Right forelimb (tissue), 1 donor: ENCODE measurements at places on chromosomes 3 and 15.

DNA sequence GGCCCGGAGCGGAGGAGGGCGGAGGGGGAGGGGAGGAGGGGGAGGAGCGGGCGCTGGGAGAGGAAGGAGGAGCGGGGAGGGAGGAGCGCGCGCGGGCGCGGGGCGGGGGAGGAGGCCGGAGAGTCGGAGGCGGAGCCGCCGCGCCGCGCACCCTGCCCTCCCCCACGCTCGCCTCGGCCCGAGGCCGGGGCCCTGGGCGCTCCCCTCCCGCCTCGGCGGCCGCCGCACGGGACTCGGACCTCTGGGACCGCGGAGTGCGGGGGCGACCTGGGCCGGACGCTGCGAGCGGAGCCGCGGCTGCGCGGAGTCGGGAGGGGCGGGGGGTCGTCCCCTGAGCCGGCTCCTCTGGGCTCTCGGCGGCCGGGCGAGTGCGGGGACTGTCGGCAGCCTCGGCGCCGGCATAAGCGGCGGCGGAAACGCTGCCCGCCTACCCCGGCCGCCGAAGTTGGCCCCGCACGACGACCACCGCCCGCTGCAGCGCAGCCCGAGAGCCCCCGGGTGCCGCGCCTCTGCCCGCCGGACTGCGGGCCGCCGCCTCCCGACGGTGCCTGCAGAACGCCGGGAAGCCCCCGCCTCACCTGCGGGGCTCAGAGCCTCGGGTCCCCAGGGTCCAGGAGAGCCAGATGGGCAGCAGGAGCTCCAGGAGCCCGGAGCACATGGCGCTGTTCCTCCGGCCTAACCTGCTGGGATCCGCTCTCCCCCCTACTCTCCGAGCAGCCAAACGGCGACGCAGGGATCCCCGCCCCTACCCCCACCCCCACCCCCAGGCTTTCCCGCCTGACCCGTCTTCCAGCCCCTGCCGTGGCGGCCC, 406 bp upstream of the GABRB3 start:
- peak; percentile 58 for DNase-seq

DNA sequence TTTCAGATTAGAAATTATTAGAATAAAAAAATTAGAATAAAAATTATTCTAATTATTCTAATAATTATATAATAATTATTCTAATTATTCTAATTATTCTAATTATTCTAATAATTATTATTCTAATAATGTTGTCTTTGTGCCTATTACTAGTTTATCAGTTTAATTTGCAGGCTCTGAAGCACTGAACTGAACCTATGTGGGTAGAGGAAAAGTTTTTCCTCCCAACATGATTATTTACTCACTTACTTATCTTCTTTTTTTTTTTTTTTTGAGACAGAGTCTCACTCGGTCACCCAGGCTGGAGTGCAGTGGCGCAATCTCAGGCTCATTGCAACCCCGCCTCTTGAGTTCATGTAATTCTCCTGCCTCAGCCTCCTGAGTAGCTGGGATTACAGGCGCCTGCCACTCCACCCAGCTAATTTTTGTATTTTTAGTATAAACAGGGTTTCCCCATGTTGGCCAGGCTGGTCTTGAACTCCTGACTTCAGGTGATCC, 39.7 kb upstream of the C15orf39 start:
- no peak for DNase-seq

- DNase-seq = no peak
Measured at GRCh38 chr15:30670056-30670455, 44.1 kb downstream of the ARHGAP11B start.

DNA sequence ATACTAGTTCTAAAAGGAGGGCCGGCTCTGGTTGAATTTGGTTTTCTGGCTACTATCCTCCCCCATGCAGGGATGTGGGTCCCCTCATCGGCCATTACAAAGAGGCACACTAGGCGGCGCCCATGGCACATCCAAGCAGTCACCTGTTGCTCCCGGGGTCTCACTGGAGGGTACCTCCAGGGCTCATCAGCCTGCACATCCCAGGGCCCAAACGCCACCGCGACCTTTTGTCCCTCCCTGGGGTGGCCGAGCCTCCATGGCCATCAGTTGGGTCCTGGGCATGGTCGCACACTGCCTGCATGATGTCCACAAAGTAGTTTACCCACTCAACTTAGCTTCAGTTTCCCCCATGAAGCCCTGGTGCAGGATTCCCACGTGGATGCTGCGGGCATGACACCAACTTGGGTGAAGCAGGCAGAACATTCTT, 28.3 kb downstream of the IDH3A start:
- no peak for DNase-seq

DNA sequence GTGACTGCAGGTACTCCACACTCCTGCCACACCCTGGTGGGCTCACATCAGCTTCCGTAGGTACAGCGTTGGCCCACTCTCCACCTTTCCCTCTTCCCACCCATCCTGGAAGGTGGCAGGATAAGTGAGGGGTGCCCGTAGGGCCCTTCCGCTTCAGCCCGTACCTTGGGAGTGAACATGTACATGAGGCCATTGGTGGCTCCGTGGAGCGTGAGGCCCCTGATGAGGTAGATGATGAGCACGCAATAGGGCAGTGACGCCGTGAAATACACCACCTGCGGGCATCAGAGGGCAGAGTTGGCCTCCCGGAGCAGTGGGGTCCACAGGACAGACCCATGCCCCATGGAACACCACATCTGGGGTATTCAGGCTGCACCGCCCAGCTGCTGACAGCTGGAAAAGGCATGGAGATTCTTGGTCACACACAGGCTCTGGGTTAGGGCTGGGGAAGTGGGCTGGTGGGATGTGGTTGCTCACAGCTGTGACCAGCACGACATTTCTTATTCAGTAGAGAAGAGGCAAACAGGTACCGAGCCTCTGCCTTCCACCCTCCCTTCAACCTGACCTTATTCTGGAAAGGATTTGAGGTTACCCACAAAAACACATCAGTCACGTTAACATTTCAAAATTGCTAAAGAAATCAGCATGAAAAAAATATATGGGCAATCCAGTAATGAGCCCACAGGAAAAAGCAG, 23.8 kb downstream of the SLC6A20 start:
- DNase-seq = no peak

DNA sequence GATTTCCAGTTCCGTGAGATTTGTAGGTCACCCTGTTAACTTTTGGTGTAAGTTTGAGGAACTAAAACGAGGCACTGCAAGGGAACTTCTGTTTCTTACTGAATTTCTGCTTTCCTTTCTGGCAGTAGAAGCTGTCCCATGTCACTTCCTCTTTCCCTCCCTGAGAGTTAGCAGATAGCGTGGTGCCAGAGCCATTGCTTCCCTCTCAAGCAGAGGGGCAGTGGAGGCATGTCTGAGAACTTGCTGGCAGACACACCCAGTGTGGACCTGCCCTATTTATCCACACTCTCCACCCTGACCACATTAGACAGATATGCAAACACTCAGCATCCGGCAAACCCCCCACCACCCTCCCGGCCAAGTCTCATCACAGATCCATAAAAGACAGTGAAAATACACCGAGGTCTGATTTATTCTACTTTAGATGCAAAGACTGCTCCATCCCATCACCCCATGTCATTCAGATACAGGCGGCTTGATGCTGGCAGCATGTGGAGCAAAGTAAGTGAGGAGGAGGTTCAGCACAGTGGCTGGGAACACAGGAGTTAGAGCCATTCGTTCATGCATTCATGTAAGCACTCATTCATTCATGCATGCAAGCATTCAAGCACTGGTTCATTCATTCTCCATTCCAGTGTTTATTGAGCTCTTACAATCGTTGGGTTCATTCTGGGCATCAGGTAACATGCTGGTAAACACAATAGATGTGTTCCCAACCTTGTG, 324.7 kb downstream of the SHQ1 start:
- no peak for DNase-seq

- peak; percentile 60 for DNase-seq
Measured at GRCh38 chr3:10344147-10344943, 23.4 kb upstream of the SEC13 start.

GRCh38 chr15:93024716-93025624, 64.0 kb downstream of the RGMA start:
- DNase-seq = no peak

- no peak for DNase-seq
Measured at GRCh38 chr3:58874248-58874741, 175.5 kb downstream of the CFAP20DC start.

DNA sequence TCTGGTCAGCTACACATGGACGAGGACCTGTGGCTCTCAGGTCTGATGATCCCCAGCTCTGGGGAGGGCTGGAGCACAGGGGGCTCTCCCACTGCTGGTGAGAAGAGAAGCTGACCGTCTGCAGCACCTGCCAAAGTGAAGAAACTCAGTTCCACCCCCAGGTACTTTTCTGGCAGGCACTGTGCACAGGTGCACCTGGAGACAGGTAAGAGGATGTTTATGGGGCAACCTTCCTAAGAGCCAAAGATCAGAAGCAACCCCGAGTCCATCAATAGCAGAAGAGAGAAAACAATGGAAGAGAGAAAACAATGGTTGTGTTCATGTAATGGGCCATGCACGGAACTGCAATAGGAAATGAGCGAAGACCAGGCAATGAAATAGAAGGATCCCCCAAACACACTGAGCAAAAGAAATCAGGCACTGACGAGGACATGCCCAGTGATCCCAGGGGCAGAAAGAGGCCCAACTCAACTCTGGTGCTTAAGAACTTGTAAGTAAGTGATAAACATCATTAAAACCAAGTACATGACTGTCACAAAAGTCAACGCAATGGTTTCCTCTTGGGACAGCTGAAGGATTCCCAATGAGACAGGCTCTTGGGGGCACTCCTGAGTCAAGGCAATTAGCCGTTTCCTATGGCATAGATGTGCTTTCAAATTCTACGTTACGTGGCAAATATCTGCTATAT, 95.0 kb upstream of the ALDH1A3 start:
- DNase-seq = peak; percentile 20

DNA sequence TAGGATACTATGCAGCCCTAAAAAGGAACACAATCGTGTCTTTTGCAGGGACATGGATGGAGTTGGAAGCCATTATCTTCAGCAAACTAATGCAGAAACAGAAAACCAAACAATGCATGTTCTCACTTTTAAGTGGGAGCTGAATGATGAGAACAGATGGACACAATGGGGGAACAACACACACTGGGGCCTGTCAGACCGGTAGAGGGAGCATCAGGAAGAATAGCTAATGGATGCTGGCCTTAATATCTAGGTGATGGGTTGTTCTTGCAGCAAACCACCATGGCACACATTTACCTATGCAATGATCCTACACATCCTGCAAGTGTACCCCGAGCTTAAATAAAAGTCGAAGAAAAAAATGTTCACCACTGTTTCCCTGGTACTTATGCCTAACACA, 17.5 kb downstream of the SENP7 start:
- no peak for DNase-seq

- DNase-seq = no peak
Measured at GRCh38 chr15:77099741-77100463, 29.0 kb upstream of the TSPAN3 start.

DNA sequence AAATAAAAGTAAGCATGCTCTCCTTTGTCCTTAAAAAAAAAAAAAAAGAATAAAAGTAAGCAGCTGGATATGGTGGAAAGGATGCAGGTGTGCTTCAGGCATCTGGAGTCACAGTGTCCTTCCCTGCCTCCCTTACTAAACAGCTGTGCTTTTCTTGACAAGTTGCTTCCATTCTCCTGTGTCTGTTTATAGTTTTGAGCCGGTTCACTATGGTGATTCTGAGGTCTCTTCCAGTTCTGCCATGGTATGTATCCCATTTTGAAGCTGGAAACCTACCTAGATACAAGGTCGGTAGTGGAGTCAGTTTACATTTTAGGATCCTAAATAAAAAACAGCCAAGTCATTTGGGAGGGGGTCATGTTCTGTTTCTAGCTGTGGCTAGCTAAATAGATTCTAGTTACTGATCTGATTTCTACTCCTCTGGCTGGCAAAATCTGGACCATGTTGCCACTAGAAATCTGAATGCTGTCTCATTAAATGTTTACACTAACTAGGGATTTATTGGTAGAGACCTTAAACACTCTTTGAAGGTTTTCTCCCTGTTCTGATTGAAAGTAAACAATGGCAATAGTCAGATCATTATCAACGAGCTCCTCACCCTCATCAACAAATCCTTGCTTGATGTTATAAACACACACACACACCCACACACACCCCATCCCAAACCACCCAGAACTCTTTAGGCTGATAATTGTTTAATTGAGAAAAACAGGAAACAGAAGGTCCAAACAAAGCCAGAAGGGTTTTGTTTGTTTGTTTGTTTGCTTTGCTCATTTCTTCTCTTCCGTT, 7.9 kb downstream of the TNFSF10 start:
- DNase-seq = no peak

GRCh38 chr3:295166-295565, 98.6 kb downstream of the CHL1 start:
- DNase-seq = no peak

GRCh38 chr3:112773864-112774263, 72.8 kb downstream of the CD200R1L start:
- DNase-seq = no peak

- DNase-seq = peak; percentile 31
Measured at GRCh38 chr15:75786575-75786947, 56.7 kb upstream of the UBE2Q2 start.

DNA sequence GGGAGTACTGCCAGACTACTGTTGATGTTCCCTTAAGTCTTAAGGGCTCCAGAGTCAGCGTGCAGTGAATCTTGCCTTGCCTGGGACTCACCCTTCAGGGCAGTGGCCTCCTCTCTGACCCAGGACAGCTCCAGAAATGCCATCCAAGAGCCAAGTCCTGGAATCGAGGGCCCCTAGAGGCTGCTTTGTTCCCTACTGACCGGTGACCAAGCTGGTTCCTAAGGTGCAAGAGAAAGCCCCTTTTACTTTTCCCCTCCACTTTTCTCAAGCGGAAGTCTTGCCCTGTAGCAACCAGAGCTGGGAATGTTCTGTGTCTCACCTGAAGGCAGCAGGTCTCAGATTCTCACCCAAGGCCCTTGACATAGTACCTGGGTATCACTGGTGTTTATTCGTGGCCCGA, 238.0 kb downstream of the DOCK3 start:
- no peak for DNase-seq

- no peak for DNase-seq
Measured at GRCh38 chr15:53130943-53131342, 340.8 kb upstream of the ONECUT1 start.
